Panc1 (cell line): ENCODE measurements at places on chromosomes 1 and 21. TPM values are rescaled to one million over a fixed set of nuclear protein-coding genes. Genes with fewer than 3 reads are reported as not detected.

GRCh38 chr1:28259252-28259933, at the start of gene SESN2:
Gene SESN2, plus strand, starts transcription at chr1:28259518. Its CDS starts 330 bp downstream, at chr1:28259848.
- DNase-seq, result peak; percentile 100

- DNase-seq, result no peak
Measured at GRCh38 chr1:63103682-63104081, 218.7 kb upstream of the FOXD3 start.

DNA sequence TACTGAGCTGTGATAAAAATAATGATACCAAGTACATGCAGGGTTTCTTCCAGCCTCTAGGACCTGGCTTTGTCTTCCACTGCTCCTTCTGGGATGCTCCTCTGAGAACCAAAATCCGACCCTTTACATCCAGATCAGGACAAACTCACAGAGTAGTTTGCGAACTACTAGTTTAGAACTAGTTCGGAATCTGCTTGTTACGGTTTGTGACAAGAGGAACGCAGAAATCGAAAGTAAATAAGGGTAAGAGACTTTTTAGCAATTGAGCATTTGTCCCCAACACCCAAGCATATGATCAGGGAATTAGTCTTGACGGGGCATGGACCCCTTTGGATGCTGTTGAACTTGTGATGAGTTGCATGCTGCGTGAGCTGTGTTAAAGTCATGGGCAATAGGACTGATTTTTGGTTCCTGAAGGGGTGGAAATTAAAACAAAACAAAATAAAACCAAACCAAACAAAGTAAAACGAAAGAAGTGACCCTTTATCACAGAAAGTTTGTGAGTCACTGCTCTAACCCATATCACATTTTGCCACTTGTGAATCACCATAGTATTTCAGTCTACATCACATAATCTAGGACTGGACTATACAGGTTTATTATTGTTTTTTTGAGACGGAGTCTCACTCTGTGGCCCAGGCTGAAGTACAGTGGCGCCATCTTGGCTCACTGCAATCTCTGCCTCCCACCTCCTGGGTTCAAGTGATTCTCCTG, 35.7 kb upstream of the ERRFI1 start:
- no peak for DNase-seq

GRCh38 chr1:248152056-248152827, 7.3 kb downstream of the OR2M5 start:
- no peak for DNase-seq

GRCh38 chr1:55716151-55716550, 501.0 kb upstream of the USP24 start:
- no peak for DNase-seq

DNA sequence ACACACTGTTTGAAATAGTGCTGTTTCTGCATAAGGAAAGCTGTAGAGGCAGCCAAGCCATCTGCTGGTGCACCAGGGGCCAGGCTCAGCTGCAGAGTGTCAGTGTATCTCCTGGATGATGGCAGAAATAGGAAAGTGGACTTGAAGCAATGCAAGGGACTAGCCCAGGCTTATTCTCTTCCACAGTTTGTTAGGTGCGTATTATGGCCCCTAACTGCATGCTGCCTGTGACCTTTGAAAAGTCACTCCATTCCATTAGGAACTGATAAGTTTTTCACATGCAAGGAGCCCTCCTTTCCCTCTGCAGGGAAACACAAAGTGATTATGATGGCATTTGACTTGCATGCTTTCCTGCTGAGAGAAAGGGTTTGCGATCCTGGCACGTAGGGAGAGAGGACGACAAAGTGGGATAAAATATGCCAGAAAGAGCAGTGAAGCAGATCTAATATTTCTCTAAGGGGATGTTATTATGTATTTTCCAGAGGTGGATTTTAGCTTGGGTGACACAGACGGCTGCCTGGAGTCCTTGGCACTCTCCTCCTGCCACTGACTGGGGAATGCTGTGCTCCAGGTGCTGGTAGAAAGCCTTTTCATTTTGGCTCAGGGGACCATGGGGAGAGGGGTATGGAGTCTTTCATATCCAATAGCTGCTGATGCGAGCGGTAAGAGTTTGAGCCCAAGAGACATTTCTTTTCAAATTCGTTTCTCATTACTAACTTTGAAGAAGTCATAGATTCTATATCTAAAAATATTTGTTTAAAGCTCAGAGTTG, 402.1 kb upstream of the B3GALT2 start:
- DNase-seq, result no peak

DNA sequence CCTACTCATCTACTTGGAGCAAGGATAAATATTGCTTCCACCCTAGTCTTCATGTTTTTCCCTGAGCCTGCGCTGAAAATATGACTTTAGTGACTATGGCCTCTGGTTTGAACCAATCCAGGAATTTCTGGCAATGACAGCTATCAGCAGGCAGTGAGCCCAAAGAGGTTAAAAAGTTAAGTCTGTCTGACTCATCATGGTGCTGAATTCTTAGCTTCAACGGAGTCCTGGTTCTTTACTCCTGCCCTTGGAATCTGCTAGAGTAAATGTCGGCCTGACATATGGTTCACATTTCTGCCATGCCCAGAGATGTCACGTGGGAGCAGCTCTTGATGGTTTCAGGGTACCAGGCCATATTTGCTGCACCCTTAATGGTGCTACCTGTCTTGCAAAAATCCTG, 351.6 kb upstream of the PLXNA2 start:
- DNase-seq, result no peak

- no peak for DNase-seq
Measured at GRCh38 chr21:34843562-34843961, 174.8 kb downstream of the CLIC6 start.

DNA sequence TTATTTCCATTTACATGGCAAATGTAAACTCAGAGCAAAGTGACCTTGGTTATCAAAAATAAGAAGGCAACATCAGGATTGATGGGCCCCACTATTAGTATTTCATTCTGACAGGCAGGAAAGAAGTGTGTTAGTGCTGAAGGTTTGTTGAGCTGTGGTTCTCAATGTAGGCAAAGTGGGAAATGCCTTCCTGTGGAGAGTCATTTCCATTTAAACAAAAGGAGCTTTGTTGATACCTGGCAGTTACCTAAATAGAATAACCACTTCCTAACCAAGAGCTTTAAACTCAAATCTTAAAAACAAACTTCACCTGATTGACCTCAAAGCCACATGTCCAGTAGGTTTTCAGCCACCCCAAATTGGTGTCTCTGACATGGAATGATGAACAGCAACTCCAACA, 579.9 kb upstream of the BEND5 start:
- no peak for DNase-seq

DNA sequence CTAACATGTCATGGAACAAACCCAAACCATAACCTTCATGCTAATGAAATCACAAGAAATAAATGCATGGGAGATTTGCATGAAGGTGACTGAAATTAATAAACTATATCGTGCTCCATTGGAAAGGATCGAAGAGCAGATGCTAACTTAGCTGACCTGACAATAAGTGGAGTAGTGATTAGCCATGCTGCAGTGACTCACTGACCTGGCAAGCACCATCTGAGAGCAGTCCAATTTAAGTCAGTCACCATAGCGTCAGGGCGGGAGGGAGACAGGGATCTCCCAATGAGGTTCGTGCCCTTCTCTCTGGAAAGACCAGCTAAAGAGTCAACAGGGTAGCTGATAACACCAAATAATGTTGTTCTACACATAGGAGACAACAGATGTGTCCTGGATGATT, 21.5 kb downstream of the OLIG2 start:
- no peak for DNase-seq

- no peak for DNase-seq
Measured at GRCh38 chr1:243596431-243597062, 253.5 kb downstream of the AKT3 start.

DNA sequence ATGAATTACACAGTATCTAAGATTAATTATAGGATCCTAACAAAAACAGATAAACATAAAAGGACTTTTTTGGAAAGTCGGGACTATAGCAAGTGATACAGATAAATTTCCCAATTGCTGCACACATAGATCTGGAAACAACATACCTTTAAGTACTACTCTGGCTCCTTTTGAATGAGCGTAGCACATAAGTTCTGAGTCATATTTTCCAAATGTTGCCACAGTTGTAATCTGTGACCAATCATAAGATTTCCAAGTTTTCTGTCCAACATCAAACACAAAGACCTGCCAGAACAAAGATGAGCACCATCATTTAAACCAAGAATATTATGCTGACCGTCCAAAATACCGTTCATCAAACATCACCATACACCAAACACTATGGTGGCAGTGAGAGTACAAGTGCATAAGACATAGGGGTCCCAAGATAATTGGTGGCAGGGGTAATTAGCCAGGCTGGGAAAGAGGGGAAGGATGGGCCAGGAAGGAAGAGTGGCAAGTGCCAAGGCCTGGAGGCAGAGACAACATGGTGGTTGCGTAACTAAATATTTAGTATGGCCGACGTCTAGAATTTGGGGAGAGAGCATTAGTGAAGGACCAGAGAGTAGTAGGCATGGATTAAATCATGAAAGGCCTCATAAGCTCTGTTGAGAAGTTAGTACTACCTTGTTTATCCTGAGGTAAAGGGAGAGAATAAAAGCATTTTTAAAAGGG, 3.6 kb downstream of the CTBS start:
- no peak for DNase-seq

- DNase-seq, result no peak
Measured at GRCh38 chr21:21412096-21412495, 413.9 kb downstream of the NCAM2 start.

DNA sequence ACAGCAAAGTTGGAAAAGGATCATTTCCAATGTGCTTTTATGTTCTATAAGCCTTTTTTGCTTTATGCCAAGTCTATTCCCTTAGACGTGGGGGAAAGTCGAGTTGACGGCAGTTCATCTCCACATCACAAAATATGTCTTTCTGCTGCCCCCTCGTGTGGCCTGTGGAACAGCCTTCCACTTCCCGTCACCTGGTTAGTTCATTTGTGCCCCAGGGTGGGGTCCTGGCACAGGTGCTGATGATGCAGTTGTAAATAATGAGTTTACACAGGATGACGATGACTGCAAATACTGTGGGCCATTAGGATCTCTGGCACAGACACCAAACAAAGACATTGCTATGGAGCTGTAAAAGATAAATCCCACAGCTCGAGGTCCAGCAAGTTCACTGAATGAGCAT, 10.0 kb upstream of the OTUD3 start:
- DNase-seq, result no peak

GRCh38 chr1:71577451-71578131, 496.8 kb upstream of the ZRANB2 start:
- no peak for DNase-seq

GRCh38 chr1:242133796-242134195, 134.9 kb upstream of the MAP1LC3C start:
- DNase-seq, result no peak

- no peak for DNase-seq
Measured at GRCh38 chr1:20323613-20323920, 32.9 kb downstream of the VWA5B1 start.

DNA sequence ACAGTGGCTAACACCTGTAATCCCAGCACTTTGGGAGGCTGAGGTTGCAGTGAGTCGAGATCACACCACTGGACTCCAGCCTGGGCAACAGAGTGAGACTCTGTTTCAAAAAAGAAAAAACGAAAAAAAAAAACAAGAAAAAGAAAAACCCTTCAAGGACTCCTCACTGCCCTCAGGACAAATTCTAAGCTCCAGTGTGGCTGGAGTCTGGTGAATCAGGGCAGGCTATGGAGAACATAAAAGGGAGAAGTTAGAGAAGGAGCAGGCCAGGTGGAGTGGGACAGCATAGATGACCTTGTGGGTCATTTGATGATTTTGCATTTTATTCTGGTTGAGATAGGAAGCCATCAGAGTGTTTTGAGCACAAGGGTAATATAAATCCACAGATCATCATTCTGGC, 12.5 kb upstream of the UAP1 start:
- DNase-seq, result no peak

DNA sequence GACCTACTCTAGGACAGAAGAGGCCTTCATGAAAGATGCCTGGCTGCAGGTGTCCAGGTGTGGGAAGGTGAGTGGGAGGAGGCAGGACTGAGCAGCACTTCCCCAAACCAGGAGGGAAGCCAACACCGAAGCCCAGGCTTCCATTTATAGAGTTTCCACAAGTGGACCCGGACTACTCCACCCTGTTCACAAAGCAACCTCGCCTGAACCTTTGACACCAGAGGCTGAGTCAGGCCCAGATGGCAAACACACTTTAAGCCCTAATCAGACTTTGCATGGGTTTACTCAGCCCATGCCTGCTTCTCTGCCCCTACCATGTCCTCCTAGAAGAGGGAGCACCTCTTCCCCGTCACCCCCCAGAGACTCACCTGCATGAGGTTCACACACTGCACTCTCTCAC, 14.0 kb downstream of the PRR9 start:
- no peak for DNase-seq

- DNase-seq, result no peak
Measured at GRCh38 chr1:206737729-206738201, 32.8 kb upstream of the IL19 start.

DNA sequence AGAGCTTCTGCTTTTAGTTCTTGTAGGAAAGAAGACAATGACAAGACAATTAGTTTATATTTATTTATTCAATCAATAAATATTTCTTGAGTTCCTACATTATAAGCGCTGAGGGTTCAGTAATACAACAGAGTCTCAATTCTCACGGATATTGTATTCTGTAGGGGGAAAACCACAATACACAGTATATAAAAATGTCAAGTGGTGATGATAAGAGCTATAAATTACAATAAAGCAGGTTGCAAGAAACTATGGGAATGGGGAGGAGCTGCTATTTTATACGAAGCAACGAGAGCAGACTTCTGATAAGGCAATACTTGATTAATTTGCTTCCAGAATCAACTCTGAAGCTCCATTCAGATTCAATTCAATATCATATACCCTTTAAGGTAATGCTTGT, 10.6 kb upstream of the XCL1 start:
- DNase-seq, result no peak

DNA sequence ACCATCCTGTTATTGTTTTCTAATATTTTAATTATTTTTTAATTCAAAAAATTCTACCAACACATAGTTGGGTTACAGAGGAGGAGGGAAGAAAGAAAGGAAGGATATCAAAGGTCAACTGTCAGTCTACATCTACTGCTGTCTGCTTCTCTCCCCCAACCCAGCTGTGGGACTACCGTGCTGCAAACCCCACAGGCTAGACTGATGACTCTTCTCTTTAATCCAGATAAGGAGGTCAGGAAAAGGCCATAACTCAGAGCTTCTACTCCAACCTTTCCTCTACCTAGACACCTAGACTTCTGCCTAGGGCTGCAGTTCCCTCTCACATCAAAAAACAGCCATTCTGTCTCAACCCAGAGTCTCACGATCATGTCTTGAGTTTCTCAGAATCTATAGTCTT, 124.2 kb upstream of the ETV3 start:
- no peak for DNase-seq

GRCh38 chr1:215749414-215749813, 182.3 kb downstream of the KCTD3 start:
- DNase-seq, result no peak

- no peak for DNase-seq
Measured at GRCh38 chr1:37392051-37392450, 82.3 kb upstream of the ZC3H12A start.

- peak; percentile 97 for DNase-seq
Measured at GRCh38 chr1:8097077-8097799, 71.1 kb upstream of the ERRFI1 start.

- DNase-seq, result no peak
Measured at GRCh38 chr1:75503221-75503974, 107.5 kb downstream of the SLC44A5 start.

BARHL2 gene
- total RNA-seq, result not detected

KIRREL1 gene
- total RNA-seq, result 145 TPM

LCE3D gene
- total RNA-seq, result not detected

PROX1 gene
- 0.13 TPM for total RNA-seq

CRABP2 gene
- 1,115 TPM for total RNA-seq

ANGPTL3 gene
- not detected for total RNA-seq

TMEM54 gene
- total RNA-seq, result 61.5 TPM

CFAP57 gene
- 0.69 TPM for total RNA-seq

SLC44A5 gene
- total RNA-seq, result 0.18 TPM

EPHX1 gene
- total RNA-seq, result 76.4 TPM

KRTAP21-2 gene
- not detected for total RNA-seq
